ENCODE measurements at places on chromosomes 2 and 18. TPM values are rescaled to one million over a fixed set of nuclear protein-coding genes. Genes with fewer than 3 reads are reported as not detected.

The ZAP70 gene
- 0.51 TPM for total RNA-seq

The FTCDNL1 gene
- total RNA-seq, result 1.4 TPM

The ST6GAL2 gene
- total RNA-seq, result not detected

The ITM2C gene
- 40.7 TPM for total RNA-seq

The FAM124B gene
- not detected for total RNA-seq

The PRSS56 gene
- not detected for total RNA-seq

The PSD4 gene
- 8.6 TPM for total RNA-seq

The REEP1 gene
- total RNA-seq, result 0.14 TPM

The MTERF4 gene
- total RNA-seq, result 61.5 TPM

The SCN2A gene
- 0.20 TPM for total RNA-seq

The ABHD1 gene
- total RNA-seq, result 0.04 TPM

The EMILIN1 gene
- total RNA-seq, result 9.7 TPM

The PLCL1 gene
- total RNA-seq, result not detected

The CDK15 gene
- total RNA-seq, result not detected

The RND3 gene
- total RNA-seq, result 0.73 TPM

The ANKRD36B gene
- 7.4 TPM for total RNA-seq

The DPP10 gene
- 0.84 TPM for total RNA-seq

The KCNJ3 gene
- total RNA-seq, result not detected
